ENCODE measurements at places on chromosomes 1 and 21.
A peak's percentile ranks its signal among the peaks of the same experiment; 100 is the strongest.

DNA sequence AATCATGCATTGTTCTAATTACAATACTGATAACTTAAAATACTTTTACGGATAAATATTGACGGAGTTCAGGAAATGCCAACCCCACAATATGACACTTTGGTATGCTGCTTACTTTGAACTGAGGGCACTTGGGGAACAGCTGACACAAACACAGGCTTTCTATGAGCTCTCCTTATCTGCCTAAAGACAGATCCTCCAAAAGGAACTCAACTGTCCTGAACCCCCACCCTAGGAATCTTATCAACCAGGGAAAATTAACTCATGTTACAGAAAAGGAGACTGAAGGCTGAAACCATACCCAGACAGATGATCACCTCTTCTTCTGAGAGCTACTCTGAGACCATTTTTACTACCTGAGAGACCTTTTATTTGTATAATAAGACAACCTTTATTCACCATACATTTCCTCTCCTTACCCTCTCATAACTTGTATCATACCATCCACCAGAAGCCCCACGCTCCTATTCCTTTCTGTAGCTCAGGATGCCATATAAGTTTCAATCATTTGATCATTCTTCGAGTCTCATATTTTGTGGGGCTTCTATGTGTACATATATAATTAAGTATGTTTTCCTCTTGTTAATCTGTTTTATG, 239.5 kb downstream of the FAF1 start:
- no peak for DNase-seq

DNA sequence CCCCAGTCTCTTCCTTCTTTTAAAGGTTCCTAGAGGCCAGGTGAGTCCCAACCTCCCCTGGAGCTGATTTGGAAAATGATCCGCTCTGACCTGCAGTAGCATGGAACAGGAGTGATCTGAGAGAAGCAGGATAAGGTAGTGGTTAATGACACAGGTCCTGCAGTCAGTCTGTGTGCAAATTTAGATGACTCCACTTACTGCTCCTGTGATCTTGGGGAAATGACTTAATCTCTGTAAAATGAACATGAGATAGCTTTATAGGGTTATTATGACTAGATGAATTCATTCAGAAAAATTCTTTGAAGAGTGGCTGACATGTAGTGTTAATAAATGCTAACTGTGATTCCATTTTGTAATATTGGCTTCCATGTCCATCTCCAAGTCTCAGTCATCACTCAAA, 374.9 kb upstream of the CAMK1G start:
- DNase-seq: no peak

GRCh38 chr1:157626099-157626498, 28.2 kb upstream of the FCRL4 start:
- DNase-seq: peak; percentile 9

DNA sequence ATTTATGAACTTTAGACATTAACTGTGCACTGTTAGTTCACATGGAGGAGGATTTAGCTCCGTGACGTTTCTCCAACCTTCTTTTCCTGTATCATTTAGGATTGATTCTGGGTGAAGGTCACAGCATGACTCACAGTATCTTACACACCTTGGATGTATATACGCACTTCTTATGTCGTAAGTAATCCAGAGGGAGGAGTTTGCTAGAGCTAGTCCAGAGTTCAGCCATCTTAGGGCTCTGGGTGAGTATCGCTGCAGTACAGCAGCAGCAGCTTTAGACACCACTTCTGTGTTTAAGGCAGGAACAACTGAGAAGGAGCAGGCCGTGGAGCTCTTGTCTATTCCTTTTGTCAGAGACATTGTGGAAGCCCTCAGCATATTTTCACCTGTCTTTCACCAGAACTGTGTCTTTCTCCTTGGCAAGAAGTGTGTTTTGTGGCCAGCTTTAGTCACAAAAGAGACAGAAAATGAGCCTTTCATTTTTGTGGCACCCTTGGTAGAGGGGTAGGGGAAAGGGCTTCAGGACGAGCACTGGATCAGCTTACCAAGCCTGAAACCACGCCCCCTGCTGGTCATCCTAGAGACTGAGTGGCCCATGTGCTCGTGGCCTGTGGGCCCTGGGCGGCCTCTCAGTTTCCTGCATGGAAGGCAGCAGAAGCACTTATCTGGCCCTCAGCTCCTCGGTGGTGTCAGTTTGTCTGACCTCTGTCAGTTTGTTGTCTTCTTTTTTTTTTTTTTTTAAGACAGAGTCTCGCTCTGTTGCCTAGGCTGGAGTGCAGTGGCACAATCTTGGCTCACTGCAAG, 64.0 kb downstream of the ADARB1 start:
- DNase-seq: peak; percentile 56

DNA sequence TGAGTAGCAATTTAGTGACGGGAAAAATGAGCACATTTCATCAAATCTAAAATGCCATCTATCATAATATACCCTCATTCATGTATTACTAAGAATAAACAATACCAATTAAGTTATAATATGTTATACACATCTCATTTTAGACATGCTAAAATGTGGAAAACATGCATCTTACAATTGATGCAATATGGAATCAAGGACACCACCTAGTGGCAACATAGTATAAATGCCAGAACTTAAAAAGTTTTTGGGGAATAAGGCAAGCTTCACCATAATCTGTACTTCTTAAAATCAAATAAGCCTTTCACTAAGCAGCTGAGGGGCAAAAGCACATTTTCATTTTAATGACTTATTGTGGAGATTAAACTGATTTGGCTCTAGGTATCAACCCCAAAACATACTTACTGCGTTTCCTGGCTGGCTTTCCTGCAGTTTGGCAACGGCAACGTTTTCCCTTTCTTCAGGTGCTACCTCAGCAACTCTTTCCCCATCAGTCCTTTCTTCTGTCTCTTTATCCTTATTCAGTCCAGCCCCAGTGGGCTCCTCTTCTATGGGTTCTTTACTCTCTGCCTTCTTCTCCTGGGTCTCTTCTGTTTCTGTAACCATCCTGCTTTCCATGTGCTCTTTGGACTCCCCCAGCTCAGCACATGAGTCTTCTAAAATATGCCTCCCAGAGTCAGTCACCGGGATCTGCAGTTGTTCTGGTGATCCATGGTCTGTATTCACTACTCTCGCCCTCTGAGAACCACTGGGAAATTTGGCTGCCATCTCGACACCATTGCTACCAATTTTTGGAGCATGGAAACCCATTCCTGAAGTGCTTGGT, 11.4 kb downstream of the SDE2 start:
- peak; percentile 33 for DNase-seq

GRCh38 chr1:230114237-230114651, 47.2 kb downstream of the GALNT2 start:
- no peak for DNase-seq

DNA sequence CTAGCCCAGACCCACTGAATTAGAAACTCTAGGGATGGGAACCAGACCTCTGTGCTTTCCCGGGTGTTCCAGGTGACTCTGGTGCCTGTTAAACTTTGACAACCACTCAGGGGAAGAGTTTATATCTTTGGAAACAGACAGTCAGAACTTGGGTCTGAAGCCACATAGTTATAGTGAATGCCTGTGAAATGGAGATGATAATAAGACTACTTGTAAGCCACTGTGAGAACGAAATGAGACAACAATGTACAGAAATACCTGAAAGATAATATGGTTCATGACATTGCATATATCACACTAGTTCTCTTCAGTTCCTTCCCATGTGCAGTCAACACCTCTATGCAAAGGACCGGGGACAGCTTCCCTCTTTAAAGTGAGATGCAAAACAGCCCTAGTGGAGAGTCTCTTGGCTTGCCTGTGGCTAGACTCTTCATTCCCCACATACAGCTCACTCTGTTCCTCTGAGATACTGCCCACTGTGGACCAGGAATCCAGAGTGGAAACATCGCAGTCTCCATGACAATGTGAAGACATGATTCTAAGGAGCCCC, 287.5 kb downstream of the ASTN1 start:
- DNase-seq: no peak

- DNase-seq: no peak
Measured at GRCh38 chr1:25161981-25162380, 70.3 kb downstream of the SYF2 start.

- DNase-seq: no peak
Measured at GRCh38 chr1:76587212-76587611, 280.1 kb upstream of the ST6GALNAC5 start.

DNA sequence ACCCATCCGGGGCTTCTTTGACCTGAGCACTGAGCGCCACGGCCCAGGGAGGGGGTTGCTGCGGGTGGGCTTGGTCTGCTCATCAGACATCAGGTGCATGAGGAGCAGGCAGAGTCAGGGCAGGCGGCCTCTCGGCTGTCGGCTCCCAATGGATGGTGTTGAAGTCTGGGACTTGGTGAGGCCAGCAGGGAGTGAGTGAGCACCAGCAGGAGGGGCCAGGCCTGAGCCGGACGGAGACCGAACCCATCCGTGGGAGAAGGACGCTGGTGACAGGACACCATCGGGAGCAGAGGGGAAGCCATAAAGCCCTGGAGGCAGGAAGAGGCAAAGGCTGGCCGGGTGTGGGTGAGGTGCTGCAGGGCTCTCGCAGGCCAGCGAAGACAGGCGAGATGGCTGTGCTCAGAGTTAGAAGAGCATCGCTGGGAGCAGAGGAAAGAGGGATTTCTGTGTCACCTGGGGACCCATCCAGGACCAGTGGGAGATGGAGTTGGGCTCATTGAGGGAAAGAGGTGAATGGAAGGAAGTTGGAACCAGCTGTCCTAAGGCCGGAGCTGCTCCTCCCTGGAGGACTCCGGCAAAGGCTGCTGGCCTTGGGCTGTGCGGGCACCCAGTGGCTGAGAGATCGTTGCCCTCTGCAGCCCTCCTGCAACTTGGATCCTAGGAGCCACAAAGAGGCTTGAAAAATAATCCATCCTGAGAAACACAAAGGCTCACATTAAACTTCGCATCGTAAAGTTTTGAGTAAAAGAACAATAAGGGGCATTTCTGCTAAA, 49.9 kb downstream of the PDE9A start:
- DNase-seq: no peak

DNA sequence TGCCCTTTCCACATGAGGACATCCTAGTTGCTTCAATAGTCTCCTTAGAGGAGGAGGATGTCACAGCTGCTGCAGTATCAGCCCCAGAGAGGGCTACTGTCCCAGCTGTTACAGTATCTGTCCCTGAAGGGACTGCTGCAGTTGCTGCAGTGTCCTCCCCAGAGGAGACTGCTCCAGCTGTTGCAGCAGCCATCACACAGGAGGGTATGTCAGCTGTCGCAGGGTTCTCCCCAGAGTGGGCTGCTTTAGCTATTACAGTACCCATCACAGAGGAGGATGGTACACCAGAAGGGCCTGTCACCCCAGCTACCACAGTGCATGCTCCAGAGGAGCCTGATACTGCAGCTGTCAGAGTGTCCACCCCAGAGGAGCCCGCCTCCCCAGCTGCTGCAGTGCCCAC, 78.5 kb upstream of the BMP8A start:
- no peak for DNase-seq

DNA sequence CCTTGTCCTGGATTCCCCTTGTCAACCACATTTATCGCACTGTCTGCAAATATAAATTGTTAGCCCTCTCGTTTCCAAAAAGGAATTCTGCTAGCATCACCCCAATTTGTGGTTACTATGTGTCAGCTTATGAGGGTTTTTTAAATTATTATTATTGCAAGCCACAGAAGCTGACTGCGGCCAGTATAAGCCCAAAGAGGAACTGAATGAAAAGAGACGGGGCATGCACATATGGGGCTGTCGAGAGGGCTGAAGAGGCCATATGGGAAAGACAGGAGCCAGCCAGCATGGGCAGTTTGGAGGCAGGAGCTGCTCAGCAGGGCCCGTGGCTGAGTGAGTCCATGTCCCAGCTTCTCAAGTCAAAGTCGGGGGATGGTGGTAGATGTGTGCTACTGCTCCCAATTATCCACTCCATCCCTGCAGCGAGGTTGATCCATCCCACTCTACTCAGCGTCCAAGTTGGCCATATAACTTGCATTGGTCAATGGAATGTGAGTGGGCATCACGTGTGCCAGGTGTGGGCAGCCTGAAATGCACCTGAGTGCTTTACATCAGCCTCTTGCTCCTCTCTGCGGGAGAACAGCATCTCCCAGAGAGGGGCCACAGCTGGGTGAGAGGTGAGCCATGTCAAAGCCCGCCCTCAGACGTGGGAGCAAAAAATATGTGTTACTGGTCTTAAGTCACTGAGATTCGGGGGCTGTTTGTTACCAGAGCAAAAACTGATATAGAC, 37.6 kb upstream of the LDLRAP1 start:
- no peak for DNase-seq

- DNase-seq: peak; percentile 66
Measured at GRCh38 chr1:203268901-203269653, 36.2 kb upstream of the BTG2 start.

- no peak for DNase-seq
Measured at GRCh38 chr1:67888216-67889106, 55.2 kb upstream of the GNG12 start.

DNA sequence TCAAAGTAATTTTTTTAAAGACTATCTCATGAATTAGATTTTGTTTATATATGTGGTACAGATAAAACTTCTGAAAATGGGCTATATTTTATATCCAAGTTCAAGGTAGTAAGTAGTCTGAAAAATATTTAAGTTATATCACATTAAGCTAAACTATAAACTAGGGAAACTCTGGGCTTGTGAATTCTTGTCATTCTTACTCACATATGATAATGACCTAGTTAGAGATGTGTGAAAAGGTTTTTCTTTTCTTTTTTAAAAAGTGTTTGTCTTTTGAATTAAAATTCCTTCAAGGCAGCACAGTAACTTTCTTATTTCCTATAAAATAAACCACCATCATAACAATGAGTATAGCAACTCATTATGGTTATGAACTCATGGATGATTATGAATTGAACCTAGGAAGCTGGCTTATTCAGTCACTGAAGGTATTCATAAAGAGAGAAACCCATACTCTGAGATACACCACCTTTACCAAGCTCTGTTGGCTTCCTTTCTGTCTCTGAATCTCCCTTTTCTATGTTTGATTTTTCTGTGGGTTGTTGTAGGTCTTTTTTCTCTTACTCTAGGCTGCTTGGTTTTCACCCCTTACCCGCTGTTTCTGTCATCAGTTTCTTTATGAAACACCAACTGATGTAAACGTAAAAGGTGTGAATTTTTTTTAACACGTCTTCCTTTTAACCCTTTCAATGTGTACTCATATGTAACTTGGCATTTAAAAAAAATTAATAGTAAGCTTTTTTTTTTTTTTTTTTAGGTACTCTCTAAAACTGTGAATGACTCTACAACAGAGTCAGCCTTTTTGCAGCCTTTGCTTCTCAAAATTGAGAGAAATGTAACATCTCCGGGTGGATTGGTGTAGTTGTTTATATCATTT, 25.2 kb downstream of the IL12RB2 start:
- peak; percentile 90 for DNase-seq

- no peak for DNase-seq
Measured at GRCh38 chr1:205350691-205351141, 6.0 kb downstream of the KLHDC8A start.

DNA sequence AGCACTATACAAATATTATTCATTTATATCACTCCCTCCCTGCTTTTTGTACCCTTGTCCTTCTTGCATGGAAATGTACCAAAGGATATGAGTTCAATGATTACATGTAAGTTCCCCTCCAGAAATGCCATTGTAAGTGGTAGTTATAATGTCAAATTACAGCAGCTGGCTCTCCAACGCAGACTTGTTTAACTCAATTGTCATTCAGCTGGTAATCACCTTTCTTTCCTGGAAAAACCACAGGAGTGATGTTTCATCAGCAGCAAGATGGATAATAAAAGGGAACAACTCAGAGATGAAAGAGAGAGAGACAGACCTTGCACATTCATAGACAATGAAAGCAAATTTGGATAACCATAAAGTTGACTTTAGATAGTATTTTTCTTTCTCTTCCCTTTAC, 578.6 kb upstream of the PBX1 start:
- no peak for DNase-seq

GRCh38 chr1:172738389-172738788, 79.5 kb downstream of the FASLG start:
- DNase-seq: no peak

Data from immature natural killer cell (primary cell).